ENCODE measurements at places on chromosomes 11 and 22.
A peak's percentile ranks its signal among the peaks of the same experiment; 100 is the strongest.

DNA sequence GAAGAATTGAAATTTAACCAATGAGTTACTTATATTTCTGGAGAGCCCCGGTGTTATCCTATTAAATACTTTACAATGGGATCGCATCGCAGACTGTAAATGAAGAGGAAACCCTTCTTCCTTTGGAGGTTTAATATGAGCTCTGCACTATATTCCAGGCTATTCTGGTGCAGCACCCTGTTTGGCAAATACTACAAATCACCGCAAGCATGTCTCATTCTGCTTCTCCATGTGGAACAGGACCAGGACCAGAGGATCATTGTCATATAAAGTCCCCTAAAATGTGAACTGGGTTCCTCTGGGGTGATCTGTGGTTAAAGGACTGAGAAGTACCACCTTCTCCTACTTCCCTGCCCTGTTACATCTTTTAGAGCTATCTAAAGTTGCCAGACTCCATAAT is 703.7 kb downstream of the DLG2 start:
- DNase-seq: no peak

DNA sequence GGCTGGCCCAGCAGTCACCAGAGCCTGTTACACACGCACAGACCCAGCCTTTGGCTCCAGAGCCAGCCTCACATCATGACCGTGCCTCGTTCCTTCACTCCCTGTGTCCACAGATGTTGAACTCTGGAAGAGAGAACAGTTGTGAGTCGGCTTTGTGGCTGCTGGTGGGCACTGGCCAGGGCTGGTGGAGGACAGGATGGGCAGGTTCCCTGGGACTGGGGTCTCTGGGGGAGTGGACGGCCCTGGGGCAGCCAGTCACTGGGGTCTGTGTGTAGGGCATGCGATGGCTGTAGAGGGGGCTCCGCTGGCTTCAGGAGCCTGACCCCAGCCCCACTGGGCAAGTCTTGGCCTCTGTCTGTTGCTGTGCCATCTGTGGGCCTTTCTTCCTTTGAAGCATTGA is 1070.1 kb downstream of the BRD1 start:
- DNase-seq: no peak

GRCh38 chr11:47545298-47545697 is 7.6 kb downstream of the CELF1 start:
- no peak for DNase-seq

- DNase-seq: no peak
Observed at GRCh38 chr22:49514641-49515040, 313.0 kb downstream of the BRD1 start.

DNA sequence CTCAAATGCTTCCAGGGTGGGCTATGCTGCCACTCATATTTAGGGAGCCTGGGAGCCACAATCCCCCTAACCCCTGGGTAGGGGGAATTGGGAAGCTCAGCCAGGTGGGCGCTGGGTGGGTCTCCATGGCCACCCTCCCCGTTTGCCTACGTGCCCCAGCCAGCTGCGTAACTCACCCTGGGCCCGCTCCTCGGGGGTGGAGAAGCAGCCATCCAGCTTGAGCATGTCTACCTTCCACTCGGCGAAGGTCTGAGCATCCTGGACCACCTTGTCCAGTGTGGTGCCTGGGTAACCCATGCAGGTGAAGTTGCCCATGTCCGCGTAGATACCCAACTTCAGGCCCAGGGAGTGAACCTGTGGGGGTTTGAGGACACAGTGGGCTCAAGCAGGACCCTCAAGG is 3.7 kb downstream of the NAGA start:
- no peak for DNase-seq

GRCh38 chr11:60813324-60813723 is 28.2 kb downstream of the MS4A10 start:
- no peak for DNase-seq

- DNase-seq: no peak
Observed at GRCh38 chr11:16028419-16028818, 327.9 kb downstream of the SOX6 start.

GRCh38 chr11:1199241-1199750 is 23.6 kb upstream of the MUC5B start:
- no peak for DNase-seq

- no peak for DNase-seq
Observed at GRCh38 chr22:44458044-44459020, 39.7 kb downstream of the RTL6 start.

DNA sequence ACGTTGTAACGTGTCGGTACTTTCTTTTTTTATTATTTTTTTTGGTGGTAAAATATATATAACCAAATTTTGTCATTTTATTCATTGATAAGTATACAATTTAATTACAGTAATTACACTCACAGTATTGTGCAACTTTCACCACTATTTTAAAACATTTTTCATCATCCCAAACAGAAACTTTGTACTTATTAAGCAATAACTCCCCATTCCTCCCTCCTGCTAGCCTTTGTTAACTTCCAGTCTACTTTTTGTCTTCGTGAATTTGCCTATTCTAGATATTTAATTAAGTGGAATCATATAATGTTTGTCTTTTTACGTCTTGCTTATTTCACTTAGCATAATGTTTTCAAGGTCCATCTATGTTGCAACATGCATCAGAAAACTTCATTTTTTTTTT is 58.5 kb downstream of the STIM1 start:
- no peak for DNase-seq

DNA sequence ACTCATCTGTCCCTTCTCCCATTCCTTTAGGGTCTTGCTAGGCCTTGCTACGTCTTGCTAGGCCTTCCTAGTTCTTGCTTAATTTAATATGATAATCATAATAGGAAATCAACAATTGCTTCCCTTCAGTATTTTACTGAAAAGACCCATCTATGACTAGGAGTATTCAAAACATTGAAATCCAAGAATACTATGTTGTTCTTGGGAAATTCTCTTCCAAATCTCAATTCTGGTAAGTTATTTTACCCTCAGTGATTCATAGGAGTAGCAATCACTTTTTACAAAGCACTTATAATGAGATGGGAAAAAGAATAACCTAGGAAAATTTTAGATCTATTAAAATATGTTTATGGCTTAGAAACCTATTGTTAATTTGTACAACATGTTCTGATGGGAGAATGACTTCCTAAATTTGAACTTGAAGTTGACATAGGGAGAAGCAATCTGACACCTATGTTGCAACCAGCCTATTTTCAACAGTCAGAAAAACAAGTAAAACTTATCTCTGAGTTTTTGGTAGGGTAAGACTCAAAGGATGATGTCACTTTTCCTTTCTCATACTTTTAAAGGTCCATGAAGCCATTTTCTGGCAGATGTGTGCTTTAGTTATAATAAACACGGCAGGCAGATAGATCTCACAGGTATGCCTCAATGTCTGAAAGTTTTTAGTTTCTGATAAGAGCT is 29.5 kb upstream of the HIPK3 start:
- no peak for DNase-seq

DNA sequence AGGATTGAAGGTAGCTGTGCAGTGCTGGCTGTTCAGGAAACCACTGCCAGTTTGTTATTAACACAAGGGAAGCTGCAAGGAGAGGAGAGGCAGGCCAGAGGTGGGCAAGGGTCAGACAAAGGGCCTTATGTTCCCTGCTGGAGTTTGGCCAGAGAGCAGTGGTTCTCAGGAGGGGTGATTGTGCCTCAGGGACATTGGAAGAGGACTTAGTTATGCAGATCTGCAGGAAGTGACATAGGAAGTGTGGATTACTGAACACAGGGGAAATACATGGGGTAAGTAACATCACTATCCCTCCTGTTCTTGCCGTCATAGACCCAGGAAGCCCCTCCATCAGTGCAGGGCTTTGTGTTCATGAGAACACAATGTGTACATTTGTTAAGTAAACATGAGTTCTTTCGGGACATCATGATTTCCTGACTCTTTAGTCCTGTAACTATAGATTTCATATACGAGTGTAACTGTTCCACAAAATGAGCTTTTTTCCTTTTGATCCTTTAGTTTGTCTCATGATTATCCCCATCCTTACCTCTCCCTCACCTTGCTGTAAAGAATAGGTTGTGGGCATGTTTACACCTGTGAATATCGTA is 5.9 kb downstream of the SRRD start:
- no peak for DNase-seq

- DNase-seq: no peak
Observed at GRCh38 chr22:27259433-27259832, 542.1 kb downstream of the MN1 start.

- DNase-seq: no peak
Observed at GRCh38 chr11:67269401-67270255, 3.4 kb downstream of the GRK2 start.

- DNase-seq: peak; percentile 60
Observed at GRCh38 chr11:34208266-34209135, 103.1 kb downstream of the NAT10 start.

- peak; percentile 93 for DNase-seq
Observed at GRCh38 chr11:46248289-46249102, 29.0 kb upstream of the CREB3L1 start.

DNA sequence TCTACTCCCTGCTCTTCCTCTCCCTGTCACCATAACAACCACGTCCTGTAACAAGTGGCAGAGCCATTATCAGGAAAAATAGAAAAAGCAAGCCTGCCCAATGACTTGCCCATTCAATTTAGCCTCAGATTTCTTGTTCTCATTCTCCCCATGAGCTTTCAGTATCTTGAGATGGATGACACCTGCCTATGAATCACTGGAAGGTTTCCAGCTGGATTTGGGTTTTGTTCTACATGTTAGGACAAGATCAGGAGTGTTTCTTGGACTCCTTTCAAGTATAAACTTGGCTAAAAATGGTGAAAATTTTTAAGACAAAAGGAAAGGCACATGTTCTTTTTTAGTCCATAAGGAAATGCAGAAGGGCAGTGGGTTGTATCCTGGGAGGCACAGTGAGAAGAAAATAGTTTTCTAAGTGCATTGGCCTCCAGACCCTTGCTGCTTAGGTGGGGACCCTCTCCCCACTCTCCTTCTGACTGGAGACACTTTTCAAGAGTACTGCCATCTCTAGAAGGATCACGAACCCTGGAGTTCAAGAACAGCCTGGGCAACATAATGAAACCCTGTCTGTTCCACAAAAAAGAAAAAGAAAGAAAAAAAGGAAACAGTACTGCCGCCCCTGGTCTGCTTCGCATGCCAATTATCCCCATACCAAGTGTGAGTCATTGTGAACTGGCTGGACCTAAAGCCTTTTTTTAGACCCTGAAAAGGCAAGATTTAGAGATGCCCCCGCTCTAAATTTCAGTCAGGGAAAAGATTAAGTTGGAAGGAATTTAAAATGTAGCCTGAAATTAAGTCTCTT is 51.0 kb downstream of the MTNR1B start:
- DNase-seq: peak; percentile 25

DNA sequence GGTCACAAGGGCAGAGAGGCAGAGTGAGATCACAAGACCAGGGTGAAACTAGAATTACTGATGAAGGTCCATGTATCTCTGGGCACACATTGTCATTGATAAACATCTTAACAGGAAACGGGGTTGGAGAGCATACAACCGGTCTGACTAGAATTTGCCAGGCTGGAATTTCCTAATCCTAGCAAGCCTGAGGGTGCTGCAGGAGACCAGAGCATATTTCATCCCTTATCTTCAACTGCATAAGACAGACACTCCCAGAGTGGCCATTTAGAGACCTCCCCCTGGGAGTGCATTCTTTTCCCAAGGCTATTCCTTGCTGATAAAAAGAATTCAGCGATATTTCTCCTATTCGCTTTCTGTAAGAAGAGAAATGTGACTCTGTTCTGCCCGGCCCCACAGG is 84.6 kb upstream of the IZUMO1R start:
- no peak for DNase-seq

DNA sequence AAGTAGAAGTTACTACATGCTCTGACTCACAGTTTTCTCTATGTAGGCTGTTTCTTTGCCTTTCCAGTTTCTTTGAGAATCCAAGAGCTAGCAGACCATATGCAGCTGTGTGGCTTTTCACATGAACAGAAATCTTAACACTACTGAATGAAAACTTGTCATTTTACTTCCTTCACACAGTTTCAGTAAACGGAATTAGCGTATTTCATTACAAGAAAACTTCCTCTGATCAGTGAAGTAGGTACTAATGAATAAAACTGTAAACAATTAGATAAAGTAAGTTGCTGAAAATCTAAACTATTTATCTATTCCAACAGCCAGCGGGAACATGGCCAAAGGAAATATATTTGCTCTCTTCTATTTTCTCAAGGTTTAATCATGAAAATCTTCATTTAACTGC is 953.2 kb downstream of the LRRC4C start:
- DNase-seq: no peak

GRCh38 chr11:15875393-15875792 is 481.0 kb downstream of the SOX6 start:
- no peak for DNase-seq

DNA sequence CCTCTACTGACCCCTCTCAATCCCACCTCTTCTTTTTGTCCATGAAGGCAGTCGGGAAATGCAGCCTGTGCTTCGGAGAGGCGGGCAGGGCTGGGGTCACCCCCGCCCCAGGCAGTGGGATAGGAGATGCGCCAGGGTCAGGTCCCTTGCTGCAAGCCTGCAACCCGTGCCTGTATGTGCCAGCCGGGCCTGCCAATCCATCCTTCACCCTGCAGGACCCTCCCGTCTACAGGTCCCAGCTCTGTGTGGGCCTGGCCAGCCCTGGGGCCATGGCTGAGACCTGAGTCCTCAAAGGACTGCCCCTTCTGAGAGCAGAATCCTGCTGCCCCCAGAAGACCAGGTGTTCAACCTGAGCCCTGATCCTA is 10.9 kb downstream of the ASCL2 start:
- no peak for DNase-seq

DNA sequence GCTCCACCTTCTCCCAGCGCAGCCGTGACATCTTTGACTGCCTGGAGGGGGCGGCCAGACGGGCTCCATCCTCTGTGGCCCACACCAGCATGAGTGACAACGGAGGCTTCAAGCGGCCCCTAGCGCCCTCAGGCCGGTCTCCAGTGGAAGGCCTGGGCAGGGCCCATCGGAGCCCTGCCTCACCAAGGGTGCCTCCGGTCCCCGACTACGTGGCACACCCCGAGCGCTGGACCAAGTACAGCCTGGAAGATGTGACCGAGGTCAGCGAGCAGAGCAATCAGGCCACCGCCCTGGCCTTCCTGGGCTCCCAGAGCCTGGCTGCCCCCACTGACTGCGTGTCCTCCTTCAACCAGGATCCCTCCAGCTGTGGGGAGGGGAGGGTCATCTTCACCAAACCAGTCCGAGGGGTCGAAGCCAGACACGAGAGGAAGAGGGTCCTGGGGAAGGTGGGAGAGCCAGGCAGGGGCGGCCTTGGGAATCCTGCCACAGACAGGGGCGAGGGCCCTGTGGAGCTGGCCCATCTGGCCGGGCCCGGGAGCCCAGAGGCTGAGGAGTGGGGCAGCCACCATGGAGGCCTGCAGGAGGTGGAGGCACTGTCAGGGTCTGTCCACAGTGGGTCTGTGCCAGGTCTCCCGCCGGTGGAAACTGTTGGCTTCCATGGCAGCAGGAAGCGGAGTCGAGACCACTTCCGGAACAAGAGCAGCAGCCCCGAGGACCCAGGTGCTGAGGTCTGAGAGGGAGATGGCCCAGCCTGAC is 2.5 kb downstream of the TSSC4 start:
- no peak for DNase-seq
